Activated CD4-positive, alpha-beta T cell treated with anti-CD3 and anti-CD28 coated beads, Interleukin-2, amount 50 U/mL, for 48 hours (primary cell): ENCODE measurements at places on chromosomes 13 and 19.
A peak's percentile ranks its signal among the peaks of the same experiment; 100 is the strongest.

GRCh38 chr13:34637138-34637537, 304.9 kb upstream of the NBEA start:
- no peak for DNase-seq

GRCh38 chr13:40139896-40140520, 484.5 kb downstream of the COG6 start:
- DNase-seq, result no peak

- peak; percentile 82 for DNase-seq
These were observed 6.7 kb upstream of the PLIN4 start for GRCh38 chr19:4524808-4525562.

GRCh38 chr13:99124794-99125316, 75.8 kb upstream of the UBAC2 start:
- DNase-seq, result peak; percentile 13

DNA sequence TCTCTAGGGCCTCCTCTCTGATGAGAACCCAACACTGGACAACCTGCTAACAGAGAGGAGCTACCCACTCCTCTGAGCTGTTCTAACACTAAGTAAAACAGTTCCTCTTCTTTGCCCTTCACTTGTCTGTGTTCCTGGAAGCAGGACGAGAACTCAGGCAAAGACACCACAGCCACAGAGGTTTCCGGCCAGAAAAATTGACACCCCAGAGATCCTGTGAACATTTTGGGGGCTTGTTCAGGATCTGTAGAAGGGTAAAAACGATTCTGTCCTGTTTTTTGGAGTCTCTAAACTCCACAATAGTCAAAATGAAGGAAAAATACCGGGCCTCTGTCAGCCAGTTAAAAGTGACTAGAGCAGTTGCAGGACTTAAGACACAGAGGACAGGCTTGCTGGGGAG, 165.9 kb downstream of the B3GLCT start:
- DNase-seq, result no peak

DNA sequence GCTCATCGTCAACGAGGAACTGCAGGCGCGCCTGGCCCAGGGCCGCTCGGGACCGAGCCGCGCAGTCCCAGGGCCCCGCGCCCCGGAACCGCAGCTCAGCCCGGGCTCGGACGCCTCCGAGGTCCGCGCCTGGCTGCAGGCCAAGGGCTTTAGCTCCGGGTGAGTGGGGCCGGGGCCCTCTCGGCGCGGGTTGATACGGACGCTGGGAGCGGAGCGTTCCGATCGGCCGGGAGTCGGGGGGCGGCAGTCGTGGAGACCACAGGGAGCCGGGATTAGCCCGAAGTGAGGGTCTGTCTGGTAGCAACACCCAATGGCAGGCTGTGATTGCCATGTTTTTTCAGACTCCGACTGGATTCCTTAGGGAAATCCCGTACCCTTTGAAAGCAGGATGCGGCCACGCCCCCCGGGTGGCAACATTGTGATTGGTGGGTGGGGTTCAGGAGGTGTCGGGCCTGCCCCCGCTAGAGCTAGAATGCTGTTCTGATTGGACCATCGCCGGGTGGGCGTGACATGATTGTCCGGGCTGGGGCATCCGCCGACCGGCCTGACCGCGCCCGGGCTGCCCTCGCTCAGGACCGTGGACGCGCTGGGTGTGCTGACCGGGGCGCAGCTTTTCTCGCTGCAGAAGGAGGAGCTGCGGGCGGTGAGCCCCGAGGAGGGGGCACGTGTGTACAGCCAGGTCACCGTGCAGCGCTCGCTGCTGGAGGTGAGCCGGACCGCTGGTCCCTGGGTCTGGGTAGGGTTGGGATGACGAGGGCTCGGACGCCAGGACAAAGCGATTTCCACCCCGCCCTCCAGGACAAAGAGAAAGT, 11.3 kb downstream of the EPS8L1 start:
- DNase-seq, result peak; percentile 68

DNA sequence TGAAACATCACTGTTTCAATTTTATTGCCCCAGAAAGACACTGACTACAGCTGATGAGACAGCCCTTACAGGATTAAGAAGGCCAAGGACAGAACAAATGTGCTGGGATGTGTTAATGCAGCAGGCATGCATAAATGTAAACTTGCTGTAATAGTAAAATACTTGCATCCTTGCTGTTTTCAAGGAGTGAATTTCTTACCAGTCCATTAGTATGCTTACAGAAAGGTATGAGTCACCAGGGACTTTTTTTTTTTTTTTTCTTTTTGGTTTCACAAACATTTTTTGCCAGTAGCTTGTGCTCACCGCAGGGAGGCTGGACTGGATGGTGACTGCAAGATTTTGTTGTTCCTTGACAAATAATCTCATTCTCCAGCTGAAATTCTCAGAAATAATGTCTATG, 55.1 kb downstream of the GPR180 start:
- DNase-seq, result peak; percentile 31

DNA sequence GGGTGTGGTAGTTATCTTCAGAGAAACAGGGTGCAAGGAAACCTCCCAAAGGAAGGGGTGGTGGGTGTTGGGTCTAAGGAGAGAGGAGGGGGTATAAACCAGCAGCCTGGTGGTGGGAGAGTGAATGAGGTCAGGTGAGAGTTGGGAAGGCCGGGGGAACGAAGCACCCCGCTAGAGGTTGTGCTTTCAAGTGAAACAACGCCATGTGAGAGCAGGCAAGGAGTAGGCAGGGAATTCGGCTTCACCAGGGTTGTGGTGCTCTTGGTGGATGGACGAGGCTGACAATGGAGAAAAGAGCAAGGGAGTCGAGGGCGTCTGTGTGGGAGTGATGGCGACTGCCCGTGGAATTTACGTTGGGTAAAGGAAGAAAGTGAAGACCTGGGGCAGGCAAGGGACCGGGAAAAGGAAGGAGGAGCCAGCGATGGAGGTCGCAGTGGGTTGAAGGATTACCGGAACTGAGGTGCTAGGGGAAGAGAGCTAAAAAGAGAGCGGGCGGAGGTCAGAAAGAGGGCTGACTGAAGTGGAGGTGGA, 2.1 kb upstream of the MLNR start:
- no peak for DNase-seq

DNA sequence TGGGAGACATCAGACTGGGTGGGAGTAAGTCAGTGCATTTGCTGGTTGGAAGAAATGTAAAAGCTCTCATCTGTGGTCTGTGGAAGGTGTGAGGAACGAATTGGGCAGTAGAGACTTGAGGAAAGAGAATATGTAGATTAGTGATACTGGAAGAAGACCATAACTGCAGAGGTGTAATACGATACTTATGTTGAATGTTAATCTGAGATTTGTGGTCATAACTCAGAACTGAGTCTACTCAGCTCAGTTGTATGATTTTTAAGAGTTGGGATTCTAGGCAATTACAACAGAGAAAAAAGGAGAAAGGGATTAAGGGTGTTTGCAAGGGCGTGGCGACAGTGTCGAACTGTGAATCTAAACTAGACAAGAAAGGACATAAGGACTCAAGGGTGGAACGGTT, 3.2 kb upstream of the IL17D start:
- no peak for DNase-seq

GRCh38 chr13:44317752-44318151, 55.9 kb upstream of the SERP2 start:
- no peak for DNase-seq

GRCh38 chr19:57436417-57436816, 1.3 kb downstream of the ZNF749 start:
- DNase-seq, result no peak

GRCh38 chr19:11092181-11092538, 2.9 kb downstream of the LDLR start:
- no peak for DNase-seq

DNA sequence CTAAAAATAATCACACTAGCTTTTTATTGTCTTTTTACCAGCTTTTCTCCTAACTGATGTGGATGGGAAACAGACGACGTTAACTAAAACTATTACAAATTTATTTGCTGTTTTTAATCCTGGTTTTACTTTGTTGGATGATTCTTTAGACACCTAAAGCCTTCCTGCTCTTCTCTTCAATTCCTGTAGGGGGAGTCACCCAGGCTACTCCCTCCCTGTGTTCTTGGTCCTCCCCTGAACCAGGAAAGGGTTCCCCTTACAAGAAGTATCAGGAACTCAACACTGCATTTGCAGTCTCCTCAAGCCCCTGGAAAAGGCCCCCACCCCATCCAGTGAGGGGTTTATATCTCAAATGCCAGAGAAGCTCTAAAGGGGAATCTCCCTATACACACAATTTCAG, 206.1 kb downstream of the SUCLA2 start:
- DNase-seq, result no peak

DNA sequence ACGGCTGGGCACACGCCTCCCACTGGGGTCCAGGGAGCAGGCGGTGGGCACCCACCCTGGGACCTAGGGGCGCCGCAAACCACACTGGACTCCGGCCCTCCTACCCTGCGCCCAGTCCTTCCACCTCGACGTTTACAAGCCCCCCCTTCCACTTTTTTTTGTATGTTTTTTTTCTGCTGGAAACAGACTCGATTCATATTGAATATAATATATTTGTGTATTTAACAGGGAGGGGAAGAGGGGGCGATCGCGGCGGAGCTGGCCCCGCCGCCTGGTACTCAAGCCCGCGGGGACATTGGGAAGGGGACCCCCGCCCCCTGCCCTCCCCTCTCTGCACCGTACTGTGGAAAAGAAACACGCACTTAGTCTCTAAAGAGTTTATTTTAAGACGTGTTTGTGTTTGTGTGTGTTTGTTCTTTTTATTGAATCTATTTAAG, 1.6 kb downstream of the JUNB start:
- DNase-seq, result no peak

- no peak for DNase-seq
These were observed 31.8 kb upstream of the RFXAP start for GRCh38 chr13:36787181-36787580.

DNA sequence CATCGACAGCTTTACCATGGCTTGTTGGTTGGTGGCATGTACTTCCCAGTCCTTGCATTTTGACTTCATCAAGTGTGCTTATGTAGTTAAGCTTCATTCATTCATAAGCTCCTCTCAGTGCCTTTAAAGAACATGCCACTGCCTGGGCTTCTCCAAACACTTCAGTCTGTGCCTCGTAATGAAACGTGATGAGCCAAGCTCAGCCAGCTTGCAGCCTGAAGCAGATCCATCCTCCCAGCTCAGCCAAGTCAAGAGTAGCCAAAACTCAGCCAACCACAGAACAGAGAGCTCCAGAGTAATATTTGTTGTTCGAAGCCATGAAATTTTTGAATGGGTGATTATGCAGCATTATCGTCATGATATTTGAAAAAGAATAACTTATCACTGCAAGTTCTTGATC, 989.7 kb downstream of the EFNB2 start:
- no peak for DNase-seq

GRCh38 chr19:38699647-38700349, 44.5 kb downstream of the CAPN12 start:
- DNase-seq, result no peak

DNA sequence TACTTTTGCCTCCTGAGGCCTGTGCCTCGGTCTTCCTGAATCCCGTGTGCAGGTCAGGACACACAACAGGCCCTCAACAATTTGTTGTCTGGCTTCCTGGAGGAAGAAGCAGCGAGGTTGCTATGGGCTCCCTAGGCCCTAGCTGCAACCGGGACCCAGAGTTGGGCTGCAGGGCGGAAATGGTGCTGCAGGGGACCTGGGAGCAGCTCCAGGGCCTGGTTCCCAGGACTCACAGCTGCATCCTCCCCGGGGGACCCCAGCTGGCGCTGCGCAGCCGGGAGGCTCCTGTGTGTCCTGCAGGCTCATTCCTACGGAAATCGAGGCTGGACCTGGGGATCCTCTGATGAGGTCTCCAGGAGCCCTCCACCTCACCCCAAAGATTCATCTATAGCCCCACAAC, 999 bp upstream of the TNFAIP8L1 start:
- DNase-seq, result no peak

GRCh38 chr13:35471706-35472322, 4.7 kb downstream of the MAB21L1 start:
- DNase-seq, result no peak

DNA sequence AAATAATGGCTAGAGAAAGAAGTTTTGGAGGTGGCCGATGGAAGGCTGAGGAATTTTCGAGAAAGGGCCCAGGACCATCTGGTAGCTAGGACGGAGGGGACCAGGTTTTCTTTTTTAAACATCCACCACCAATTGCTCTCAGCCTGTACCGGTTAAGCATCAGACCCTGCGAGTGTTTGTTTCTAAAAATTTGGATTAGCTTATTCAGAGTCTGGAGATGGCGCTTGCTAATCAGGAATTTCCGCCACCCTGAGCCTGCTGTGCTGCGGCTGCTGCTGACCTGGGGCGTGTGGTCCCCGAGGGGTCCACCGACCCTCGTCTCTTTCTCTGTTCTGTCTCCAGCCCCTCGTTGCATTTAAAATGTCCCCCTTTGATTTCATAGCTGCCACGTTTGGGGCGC, 2.0 kb downstream of the UHRF1 start:
- DNase-seq, result no peak

GRCh38 chr13:99774644-99775043, 196.9 kb downstream of the ZIC5 start:
- no peak for DNase-seq

DNA sequence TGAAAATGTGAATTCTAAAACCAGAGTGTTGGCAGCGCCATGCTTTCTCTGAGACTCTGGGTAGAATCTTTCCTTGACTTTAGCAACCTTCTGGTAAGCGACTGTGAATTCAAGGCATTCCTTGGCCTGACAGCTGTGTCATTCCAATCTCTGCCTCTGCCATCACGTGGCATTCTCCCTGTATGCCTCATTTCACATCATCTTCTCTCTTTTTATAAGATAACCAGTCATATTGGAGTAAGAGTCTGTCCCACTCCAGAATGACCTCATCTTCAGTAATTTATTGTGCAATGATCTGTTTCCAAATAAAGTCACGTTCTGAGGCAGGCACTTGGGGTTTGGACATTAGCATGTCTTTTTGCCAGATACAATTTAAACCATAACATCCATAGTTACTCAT, 103.4 kb upstream of the POSTN start:
- DNase-seq, result no peak

- DNase-seq, result no peak
These were observed 19.1 kb downstream of the TMEM150B start for GRCh38 chr19:55305983-55306562.

DNA sequence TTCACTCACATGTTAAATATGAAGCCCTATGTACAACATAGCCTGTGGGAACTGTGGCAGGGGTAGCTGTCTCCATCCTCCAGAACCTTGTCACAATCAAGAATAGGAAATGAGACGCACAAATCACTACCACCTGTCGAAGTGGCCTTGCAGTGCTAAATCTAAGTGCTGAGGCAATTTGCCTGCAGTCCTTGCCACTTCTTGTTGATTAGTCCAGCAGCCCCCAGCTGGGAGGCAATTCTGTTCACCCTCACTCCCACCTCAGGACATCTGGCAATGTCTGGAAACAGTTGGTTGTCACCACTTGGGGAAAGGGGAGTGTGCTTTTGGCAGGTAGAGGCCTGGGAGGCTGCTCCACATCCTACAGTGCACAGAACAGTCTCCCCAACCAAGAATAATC, 10.7 kb downstream of the RFX2 start:
- DNase-seq, result no peak

- no peak for DNase-seq
These were observed 7.5 kb upstream of the ATP8B3 start for GRCh38 chr19:1819341-1820255.

- no peak for DNase-seq
These were observed 5.5 kb upstream of the SLC1A6 start for GRCh38 chr19:14985133-14985532.
